ENCODE measurements at places on chromosomes 12 and 14.
A peak's percentile ranks its signal among the peaks of the same experiment; 100 is the strongest.

DNA sequence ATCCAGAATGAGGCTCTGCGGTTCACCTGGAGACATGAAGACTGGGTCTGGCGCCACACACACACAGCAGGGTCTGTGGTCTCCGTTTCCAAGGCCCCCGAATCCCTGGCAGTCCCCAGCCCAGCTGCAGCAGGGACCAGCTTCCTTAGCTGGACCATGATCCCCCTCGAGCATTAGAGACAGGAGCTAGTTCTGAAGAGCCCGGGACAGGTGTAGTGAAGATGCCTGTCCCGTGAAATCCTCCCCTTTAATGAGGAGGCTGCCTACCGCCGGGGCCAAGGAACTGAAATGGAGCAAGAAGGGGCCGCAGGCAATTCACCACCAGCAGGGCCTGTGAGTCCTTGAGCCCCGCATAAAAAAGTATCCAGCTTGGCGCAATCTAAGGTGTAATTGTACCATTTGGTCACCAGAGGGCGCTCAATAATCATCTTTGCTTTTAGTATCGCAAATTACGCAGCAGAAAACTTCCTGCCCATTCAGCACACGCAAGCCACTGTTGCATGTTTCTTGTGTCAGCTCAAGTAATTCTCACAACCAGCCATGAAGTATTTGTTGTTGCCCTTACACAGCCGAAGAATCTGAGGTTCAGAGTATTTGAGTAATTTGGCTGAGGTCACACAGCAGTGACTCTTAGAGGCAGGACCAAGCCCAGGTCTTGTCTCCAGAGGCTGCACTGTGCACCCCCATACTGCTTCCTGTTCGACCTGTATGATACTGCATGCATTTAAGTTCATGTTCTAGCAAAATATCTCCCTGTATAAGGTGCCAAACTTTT is 54.3 kb upstream of the PPP2R5C start:
- peak; percentile 92 for DNase-seq

GRCh38 chr14:59845245-59845644 is 25.3 kb downstream of the RTN1 start:
- no peak for DNase-seq

- DNase-seq = no peak
Measured at GRCh38 chr12:65535946-65536345, 257.5 kb downstream of the MSRB3 start.

DNA sequence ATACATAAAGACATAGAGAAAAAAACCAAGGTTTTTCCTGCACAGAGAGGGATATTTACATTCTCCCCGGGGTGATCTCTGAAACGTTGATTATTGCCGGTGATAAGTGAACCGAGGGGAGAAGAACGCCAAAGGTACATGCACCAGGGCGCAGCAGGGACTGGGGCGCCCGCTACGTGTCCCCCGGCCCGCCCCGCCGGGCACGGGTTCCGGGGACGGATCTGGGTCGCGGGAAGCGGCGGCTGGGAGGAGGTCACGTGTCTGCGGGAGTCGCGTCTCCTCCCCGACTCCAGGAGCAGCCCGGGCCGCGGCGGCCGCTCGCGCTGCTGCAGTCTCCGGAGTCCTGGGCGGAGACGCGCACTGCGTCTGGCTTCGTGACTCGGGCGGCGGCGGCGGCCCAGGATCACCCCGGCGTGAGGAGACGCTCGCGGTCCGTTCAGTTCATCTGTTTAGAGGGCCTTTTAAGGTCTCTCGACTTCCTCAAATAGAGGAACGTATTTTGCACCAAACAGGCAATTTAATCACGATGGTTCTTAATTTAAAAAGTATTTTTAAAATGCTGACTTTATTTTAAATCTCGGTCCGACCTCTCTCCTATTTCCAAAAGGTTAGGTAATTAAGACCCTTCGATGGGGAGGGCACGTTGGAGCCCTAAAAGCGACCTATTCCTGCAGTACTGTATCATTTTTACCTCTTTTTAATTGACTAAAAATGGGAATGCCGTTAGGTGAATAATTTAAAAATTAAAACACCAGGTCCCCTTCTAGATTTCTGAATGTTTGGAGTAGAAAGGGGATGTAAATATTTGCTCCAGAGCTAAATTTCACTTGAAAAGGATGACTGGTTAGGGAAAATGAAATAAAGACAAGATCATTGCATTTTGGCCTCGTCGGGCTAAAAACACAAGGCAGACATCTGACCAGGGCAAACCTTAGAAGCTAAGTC is 1.8 kb upstream of the BHLHE41 start:
- DNase-seq = peak; percentile 86
